Gastrocnemius medialis (tissue), 4 donors: ENCODE measurements at places on chromosomes 2 and 18.

GRCh38 chr2:9630117-9630735 is 571 bp downstream of the YWHAQ start:
- peak; percentile 74 for DNase-seq

GRCh38 chr2:108243566-108243965 is 3.8 kb downstream of the SULT1C3 start:
- no peak for DNase-seq

GRCh38 chr2:133004623-133005022 is 334.6 kb upstream of the LYPD1 start:
- no peak for DNase-seq

DNA sequence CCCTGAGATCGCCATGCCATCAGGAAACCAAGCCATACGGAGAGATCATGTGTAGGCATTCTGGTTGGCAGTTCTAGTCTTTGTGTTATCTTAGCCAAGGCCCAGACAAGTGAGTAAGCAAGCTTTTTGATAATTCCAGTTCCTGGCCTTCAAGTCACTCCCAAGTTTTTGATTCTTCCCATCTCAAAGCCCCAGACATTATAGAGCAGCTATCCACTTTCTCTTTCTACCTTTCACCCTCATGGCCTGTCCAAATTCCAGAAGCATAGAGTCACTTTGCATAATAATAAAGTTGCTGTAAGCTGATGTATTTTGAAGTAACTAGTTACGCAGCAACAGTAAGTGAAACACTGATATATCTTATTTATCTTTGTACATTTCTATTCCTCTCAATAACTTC is 26.8 kb upstream of the IL1RL1 start:
- no peak for DNase-seq

DNA sequence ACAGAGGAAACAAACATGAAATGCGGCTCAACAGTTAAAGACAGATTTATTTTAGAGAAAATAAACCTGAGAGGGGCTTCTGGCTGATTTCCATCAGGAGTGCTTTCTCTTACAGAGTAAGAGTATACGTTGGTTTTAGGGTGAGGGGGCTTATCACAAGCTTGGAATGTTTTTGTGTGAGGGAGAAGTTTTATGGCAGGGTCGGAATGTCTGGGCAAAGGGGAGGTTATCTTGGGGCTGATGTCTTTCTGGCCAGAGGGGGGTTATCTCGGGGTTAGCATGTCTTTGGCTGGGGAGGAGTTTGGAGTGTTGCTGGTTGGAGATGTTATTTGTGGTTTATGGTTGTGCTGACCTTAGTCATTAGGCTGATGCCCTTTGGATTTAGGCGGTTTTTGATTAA is 22.1 kb downstream of the PTRHD1 start:
- no peak for DNase-seq

DNA sequence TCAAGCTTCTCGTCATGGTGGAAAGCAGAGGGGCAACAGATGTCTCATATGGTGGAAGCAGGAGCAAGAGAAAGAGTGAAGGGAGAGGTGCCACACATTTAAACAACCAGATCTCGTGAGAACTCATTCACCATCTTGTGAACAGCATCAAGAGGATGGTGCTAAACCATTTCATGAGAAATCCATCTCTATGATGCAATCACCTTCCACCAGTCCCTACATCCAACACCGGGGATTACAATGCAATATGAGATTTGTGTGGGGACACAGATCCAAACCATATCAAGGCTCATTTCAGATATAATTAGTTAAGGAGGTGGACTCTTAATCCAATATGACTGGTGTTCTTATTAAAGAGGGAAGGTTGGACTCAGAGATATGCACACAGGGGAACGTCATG is 272.8 kb downstream of the KCNS3 start:
- no peak for DNase-seq

GRCh38 chr2:109647636-109648035 is 33.5 kb downstream of the SOWAHC start:
- DNase-seq, result no peak

GRCh38 chr2:239259603-239260298 is 141.1 kb downstream of the HDAC4 start:
- DNase-seq, result peak; percentile 66

GRCh38 chr2:96340493-96341414 is 5.2 kb downstream of the NCAPH start:
- no peak for DNase-seq
